CD4-positive, alpha-beta T cell treated with Interleukin-6 for 4 hours (primary cell): ENCODE measurements at places on chromosomes 16 and 17.

DNA sequence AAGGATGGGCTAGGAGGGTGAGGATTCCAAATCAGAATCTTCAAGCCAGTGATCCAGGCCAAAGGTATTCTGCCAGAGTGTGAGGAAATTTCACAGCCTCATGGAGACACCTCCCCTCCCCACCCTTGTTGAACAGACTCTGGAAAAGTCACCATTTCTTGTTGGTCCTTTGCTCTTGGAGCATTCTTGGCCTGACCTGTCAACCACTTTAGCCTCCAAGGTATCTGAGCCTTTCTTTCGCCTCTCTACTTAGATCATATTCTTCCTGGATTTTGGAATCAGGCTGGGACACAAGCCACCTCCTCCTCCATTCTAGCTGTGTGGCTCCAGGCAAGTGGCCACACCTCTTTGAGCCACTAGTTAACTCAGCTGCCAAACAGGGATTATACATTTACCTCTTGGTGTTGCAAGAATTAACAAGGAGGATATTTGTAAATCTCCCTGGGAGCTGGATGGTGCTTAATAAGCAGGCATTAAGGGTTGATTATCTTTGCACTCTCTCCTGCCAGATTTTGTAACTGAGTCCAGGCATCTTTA is 193.5 kb downstream of the WWOX start:
- DNase-seq = no peak

DNA sequence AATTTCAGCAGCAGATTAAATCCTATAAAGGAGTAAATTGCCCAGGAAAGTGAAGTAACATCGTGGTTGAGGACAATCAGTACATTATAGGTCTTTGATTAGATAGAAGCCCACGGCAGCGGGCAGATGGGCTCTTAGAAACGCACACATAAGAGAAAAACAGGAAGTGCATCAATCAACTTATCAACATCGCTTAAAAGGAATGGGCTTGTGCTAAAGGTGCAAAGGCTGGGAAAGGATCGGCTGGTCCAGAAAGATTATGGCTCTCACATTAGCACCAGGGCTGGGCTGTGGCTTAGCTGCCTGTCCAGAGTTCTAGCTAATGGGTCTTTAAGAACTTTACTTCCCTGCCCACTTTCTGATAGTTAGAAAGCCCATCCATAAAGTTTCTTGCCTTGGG is 292.0 kb upstream of the TNRC6C start:
- peak; percentile 6 for DNase-seq

- DNase-seq = peak; percentile 67
These were observed 3.4 kb upstream of the MLLT6 start for GRCh38 chr17:38701504-38702165.

DNA sequence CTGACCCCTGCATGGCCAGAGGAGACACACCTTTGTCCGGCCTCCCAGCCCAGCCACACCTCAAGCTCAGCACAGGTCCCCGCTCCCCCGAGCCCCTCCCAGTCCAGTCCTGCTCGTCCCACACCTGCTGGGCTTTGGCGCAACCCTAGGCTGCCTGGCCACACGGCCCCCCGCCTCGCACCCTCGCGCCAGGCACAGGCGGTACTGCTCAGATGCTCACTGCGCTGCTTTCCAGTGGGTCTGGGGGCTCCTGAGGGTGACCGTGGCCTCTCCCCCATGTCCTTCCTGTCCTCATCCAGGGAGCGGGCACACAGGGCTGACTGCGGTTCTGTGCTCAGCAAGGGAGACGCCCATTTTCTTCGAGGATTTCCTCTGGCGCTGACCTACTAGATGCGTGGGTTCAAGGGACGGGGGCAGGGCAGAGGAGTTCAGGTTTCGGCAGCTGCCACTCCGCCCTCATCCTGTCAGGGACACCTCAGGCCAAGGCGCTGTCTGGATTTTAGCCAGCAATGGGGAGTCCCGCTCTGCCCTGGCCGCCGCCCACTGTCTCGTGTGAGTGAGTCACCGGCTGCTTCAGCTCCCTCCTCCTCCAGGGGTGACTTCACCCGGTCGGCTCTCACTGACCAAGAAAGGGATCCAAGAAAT is 118.0 kb upstream of the ZNF469 start:
- peak; percentile 60 for DNase-seq

GRCh38 chr16:49767998-49768397 is 87.9 kb downstream of the ZNF423 start:
- DNase-seq = no peak

GRCh38 chr17:8124350-8125153 is 646 bp upstream of the HES7 start:
- peak; percentile 43 for DNase-seq

GRCh38 chr17:48084932-48085331 is 16.3 kb downstream of the CBX1 start:
- DNase-seq = no peak

DNA sequence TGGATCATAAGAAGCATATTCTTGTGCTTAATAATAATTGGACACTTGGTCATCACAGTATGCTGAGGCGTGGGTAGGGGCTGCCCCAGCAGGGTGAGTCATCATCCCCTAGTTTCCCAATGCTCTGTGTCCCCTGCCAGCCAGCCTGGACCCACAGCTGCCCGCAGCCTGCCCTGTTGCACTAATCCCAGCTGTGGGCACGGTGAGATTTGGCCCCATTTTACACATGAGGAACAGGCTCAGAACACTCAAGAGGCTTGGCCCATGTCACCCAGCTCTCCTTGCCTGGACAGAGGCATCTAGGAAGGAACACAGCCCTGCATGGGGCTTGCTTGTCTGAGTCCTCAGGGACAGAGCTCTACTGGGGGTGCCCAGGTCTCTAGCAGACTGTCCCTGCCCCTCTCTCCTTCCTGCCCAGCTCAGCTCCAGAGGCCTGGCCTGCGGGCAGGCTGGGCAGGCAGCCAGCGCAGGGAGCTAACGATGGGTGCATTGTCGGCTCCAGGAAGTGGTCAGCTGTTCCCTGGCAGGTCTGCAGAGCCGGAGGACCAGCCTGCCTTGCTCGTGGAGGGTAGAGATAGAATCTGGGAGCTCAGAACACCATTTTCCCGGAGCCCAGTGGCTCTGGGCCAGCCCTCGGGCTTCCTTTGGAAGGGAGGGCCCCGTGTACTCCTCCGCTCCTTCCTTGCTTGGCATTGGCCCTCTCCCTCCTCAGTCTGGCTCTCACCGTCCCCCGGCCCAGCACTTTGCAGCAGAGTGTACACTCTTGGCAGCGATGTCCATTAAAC is 189.4 kb downstream of the RAB11FIP4 start:
- no peak for DNase-seq

DNA sequence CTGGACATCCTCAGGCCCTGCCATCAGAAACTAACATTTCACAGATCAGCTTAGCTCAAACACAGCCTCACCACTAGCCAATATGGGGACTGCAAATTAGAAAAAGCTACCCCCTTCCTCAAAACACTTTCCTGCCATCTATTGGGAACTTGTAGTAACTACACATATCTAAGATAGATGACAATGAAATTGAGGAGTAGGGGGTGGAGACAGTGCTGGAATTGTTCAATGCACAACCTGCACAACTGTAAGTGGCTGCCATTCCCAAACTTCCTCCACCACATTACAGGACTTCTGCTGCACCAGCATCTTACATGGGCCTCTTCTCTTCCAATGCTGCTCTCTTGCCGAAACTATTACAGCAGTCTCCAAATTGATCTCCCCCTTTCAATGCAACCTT is 21.9 kb downstream of the AIPL1 start:
- no peak for DNase-seq

DNA sequence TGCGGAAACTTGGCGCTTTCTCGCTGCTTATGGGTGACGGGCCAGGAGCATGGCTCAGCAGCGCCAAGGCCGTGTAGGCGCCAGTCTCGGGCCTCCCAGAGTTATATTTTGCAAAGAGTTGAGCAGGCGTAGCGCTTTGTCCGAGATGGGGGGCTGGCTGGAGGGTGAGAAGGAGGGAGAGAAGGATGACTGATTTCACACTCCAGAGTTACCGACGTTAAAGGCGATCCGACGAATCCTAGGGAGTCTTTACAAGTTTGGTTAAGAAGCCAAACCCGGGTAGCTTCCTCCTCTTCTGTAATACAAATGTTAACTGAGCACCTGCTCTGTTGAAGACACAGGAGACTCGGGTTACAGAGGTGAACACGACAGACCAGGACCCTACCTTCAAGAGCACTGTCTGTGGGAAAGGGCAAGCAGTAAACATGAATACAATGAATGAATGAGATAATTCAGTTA is 782 bp downstream of the POLR2A start:
- no peak for DNase-seq
